Substantia nigra (tissue), 51 donors: ENCODE measurements at places on chromosomes 2 and 18.
A peak's percentile ranks its signal among the peaks of the same experiment; 100 is the strongest.

DNA sequence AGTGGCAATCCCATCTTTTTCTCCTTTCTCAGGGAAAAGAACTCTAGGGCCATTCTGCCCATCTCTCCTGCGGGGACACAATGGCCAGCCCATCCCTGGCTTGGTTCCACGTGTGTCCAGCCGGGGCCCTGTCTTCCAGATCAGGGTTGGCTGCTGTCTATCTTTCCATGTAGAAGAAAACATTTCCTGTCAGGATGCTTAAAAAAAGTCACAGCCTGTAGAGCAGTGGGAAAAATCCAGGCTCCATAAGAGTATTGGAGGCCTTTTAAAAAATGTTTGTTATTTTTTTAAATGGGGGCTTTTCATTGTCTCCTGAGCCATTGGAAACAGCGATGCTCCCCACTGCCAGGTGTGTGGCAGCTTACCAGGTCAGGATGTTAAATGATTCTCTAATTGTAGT lies 105.6 kb downstream of the TGFA start:
- no peak for DNase-seq

GRCh38 chr18:24053211-24053610 lies 38.7 kb downstream of the TTC39C start:
- DNase-seq, result no peak

GRCh38 chr2:222912117-222912516 lies 51.3 kb downstream of the ACSL3 start:
- no peak for DNase-seq

- DNase-seq, result peak; percentile 64
Observed at GRCh38 chr2:69012310-69013141, 453 bp upstream of the ANTXR1 start.

DNA sequence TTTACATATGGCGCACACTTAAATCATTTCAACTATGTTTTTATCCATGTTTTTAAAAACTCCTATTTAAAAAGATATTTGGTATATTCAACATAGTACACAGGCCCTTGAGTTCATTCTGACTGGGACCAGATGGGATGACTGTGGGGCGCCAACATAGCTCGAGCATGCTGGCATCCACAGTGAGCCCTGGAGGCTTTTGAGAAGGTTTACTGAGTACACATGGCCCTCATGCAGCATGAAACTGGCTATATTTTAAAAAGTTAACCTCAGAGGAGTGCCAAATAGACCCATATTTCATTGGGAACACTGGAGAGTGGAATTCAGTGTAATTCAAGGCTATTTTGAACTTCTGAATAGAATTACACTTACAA lies 83.6 kb downstream of the CCDC85A start:
- DNase-seq, result no peak

DNA sequence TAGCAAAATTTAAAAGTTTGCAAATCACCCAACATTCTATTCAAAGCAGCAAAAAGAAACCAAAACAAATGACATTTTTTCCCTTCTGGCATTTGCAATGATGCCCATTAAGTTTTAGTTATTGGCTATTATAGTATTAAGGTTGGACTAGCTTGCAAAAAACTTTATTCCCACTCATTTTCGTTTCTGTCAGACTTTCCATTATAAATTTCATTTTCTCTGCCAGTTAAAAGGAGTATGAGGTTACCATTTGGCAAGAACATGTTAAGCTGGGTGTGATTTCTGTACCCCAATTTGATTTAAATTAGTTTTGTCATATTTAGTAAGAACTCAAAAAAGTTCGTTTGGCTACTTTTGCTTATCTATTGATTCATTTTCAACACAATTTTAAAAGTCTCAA lies 187.9 kb downstream of the TCF4 start:
- DNase-seq, result no peak

DNA sequence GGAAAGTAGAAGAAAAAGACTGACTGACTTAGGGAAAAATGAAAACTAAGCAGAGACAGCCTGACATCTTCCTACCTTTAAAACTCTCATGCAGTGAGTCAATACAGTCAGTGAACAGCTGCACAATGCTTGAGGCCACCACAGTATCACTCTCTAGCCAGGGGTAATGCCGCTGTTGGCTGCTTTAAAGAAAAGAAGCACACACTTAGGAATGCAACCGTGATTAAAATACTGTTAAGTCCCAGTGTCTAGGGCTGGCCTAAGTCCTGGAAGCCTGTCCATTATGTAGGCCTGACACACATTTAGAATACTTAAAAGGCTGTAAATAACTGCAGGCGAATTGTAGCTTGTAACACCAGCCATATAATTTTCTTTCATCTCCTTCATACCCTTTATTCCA lies 50.7 kb downstream of the SIGLEC15 start:
- DNase-seq, result no peak

DNA sequence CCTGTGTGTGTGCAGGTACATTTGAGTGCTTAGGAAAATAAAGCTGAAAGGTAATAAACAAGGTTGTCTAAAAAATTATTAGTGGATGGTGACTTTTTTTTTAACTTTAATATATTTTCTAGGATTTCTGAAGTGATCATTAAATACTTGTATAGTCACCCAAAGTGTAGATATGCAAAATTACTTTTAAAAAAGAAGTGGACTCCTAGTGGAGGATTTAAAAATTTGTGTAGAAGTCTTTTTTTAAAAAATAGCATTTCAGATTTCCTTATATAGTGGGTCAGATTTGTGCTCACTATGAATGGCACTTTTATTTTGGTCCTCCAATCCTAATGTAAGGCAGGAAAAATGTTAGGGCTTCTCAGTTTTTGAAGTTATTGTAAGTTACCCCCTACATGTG lies 3.9 kb downstream of the GORASP2 start:
- DNase-seq, result no peak

DNA sequence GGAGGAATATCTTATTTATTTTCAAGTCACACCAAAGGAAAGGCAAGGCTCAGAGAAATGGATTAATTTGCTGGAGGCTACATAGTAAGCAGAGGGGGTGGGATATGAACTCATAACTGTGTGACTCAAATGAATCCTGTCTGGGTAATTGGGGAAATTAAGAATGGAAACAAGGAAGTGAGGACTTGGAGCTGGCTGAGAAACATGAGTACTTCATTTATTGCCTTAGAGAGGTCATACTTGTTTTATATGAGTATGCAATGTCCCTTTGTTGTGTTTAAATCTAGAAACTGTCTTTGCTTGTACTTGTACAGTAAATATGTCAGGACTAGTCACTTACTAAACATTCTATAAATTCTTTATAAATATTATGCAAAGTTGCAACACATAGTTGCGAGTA lies 2166.7 kb upstream of the PIK3C3 start:
- DNase-seq, result no peak

- DNase-seq, result no peak
Observed at GRCh38 chr2:231176066-231176465, 22.4 kb upstream of the ARMC9 start.

DNA sequence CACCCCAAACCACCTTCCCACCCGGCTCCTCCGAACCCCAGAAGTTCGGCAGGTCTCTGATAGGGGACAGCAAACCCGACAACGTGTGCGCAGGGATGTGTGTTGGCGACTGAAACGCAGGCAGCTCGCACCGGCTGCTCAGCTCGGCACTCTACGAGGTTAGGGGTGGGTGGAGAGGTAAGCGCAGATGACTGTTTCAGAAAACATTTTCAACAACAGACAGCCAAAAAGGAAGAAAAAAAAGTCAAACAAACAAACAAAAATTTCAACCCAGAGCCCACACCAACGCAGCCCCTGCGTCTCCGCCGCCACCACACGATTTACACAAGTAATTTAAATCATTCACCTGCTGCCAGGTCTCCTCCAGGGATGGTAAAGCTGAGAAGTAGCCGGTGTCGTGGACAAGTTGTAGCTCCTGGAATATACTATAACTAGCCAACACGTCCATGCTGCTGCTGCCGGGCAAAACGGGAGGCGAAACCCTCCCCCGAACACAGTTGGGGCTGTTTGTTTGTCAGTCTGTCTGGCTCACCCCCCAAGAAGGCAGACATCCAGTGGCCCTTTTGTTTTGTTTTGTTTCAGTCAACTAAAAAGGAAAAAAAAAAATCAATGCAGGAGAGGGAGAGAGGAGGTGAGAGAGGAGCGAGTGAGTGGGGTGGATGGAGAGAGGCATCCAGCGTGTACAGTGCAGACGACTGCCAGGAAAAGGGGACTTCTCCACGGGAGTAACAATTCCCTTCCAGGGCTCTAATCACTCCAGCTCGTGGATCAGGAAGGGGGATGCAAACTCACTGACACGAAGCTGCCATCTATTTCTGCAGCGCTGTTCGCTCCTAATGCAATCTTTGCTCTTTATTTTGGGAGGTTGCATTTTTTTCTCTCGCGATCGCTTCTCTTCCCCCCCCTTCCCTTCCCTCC lies at the start of gene KLF7:
TSS of gene KLF7 (minus strand) at position 828 of the 918 bp plus-strand sequence. CDS start at position 448, 380 bp downstream.
- DNase-seq, result no peak

DNA sequence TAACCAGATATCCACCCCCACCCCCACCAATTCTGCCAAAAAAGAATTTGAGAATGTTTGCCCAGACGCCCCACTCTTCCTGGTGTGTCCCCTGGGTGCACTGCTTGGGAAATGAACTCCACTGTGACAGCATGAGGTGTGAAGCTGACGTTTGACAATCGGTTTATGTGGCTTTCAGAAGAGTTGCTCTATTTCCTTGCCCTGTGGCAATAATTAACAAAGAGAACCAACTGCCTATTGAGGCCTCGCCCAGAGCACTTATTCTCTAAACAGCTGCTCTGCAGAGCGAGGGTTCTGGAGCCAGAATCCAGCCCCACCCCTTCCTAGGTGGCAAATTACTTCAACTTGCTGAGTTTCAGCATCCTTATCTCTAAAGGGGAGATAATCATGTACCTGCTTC lies 115.8 kb upstream of the SIX3 start:
- no peak for DNase-seq

GRCh38 chr18:55100817-55101457 lies 141.7 kb upstream of the CCDC68 start:
- DNase-seq, result no peak

DNA sequence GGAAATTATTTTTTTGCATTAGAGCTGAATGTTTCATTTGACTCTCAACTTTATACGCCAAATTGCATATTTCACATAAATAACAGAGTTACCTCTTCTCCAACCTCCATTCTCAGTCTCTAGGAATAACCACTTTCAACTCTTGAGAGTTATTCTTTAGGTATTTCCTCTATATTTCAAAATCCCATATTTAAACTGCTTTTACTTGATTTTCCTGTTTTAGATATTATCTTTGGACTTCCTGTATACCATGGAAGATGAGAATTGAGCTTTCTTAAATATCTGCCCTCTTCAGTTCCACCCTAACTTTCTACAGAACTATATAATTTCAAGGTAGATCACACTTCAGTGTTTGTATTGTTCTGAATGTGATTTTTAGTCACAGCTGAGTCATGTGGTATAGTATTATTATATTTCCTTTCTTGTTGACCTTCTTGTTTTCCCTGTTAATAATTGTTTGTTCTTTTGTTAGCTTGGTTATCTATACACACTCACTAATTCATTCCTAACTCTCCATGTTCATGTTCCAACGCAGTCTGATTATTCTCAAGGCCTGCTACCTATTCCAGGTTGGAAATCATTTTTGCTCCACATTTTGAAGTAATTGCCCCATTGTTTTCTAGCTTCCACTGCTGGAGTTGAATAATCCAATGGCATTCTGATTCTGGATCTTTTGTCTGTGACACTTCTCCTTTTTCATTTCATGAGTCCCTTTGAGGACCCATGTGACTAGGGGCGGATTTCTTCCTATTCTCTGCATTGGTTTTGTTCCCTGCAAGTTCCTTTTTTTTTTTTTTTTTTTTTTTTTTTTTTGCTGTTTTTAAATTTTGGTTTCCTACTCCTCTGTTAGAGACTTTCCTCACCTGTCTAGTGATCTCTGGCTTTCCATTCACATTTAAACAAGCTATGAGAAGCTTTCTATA lies 156.8 kb upstream of the RBMS1 start:
- no peak for DNase-seq

DNA sequence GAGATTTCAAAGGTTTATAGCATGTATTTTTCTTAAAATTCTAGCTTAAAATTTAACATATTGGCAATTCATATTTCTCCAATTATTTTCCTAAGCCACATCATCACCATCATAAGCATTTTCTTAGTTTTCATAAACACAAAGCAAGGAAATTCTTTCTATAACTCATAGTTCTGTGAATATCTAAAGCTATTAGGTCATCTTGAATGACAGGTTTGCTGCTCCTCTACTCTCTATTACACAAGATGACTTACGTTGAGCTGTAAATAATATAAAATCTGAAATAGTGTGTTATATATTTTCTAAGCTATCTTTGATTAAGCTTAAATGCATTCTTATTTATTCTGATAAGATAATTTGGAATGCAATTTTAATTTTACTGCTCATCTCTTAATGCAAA lies 984.6 kb upstream of the CNTNAP5 start:
- no peak for DNase-seq

DNA sequence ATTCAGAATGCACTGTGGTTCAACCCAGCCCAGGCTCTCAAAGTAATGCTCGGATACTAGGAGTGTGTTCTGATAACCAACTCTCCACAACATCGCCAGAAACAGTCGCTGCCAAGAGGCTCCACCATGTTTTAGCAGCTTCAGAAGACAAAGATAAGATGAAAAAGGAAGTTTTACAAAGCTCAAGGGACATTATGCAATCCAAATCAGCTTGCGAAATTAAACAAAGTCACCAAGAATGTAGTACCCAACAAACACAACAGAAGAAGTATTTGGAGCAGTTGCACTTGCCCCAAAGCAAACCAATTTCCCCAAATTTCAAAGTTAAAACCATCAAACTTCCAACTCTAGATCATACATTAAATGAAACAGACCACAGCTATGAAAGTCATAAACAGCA lies 360.9 kb downstream of the XIRP2 start:
- DNase-seq, result no peak

- no peak for DNase-seq
Observed at GRCh38 chr2:1698188-1698945, 45.9 kb downstream of the PXDN start.

DNA sequence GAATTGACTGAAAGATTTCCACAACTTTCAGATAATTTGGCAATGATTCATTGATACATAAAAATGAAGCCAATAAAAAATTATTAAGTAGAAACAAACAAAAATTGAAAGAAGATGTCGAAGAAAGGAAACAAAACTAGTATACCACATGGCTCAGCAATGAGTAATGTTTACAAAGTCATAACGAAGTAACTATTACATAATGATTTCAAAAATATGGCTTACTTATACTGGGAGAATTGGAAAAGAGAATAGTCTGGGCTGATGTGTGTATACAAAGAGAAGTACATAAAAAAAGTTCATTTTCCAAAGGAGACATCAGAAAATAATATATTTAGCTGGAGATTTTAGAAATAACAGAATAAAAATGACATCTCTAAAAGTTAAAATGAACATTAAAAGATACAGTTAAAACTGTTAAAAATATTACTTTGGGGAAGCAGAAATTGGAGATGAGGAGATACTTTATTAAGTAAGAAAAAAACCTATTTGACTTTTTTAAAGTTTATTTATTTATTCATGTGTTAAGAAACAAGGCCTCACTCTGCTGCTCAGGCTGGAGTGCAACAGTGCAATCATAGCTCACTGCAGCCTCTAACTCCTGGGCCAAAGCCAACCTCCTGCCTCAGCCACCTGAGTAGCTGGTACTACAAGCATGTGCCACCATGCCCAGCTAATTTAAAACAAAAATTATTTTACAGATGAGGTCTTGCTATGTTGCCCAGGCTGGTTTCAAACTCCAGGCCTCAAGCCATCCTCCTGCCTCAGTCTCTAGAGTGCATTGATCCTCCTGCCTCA lies 409.7 kb upstream of the PIK3C3 start:
- DNase-seq, result no peak
